ENCODE measurements at places on chromosomes 13 and 19.
A peak's percentile ranks its signal among the peaks of the same experiment; 100 is the strongest.

DNA sequence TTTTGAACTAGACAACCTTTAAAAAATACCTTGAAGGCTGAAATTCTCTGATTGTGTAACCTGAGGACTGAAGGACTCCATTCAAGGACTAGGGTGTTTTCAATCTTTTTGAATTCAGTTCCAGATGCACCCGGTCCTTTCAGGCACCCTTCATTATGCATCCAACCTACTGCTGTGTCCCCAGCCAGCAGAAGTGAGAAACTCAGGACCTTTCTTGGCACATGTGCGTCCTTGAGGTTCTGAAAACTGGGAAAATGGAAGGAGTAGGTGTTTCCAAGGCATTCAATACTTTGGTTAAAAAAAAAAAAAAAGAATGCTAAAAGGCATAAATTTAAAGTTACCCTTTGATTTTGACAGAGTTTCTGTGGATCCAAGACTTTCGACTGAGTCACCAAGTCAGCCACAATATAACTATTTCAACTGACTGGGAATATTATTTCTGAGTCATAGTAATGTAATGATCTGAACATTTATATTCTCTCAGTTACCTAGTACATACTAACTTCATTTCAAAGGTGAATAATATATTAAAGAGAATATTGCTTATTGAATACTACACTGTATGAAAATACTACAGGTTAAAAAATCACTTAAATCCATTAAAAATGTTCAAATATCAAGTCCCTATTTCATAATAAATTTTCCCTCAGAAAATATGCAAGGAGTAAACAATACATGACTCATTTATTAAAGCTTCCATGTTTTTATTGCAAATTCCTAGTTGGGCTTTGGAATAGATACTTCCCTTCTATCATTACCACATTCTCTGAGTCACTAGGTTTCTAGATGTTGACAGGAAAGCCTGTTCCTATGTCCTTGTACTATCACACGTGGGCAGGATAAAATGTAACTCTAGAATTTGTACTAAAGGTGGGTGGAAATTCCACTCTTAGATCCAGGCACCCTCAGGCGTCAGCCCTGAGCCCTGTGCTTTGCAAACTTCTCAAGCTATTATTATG is 2.4 kb upstream of the ITGBL1 start:
- no peak for DNase-seq

DNA sequence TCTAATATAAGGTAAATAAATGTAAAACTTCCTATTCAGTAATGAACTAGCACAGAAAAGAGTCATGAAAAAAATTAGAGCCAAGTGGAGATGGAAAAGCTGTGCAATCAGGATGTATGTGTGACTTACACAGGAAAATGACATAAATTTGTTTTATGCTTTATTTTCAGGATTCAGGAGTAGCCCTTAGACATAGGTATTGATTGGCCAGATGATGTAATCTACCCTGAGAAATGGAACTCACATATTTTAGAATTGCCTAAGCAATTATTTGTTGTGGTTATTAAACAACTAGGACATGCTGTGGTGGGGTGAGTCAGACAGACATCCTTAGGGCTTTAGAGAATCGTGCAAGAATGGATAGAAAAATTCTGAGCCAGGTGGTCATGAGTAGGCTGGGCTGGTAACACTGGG is 110.6 kb downstream of the PCDH9 start:
- no peak for DNase-seq

DNA sequence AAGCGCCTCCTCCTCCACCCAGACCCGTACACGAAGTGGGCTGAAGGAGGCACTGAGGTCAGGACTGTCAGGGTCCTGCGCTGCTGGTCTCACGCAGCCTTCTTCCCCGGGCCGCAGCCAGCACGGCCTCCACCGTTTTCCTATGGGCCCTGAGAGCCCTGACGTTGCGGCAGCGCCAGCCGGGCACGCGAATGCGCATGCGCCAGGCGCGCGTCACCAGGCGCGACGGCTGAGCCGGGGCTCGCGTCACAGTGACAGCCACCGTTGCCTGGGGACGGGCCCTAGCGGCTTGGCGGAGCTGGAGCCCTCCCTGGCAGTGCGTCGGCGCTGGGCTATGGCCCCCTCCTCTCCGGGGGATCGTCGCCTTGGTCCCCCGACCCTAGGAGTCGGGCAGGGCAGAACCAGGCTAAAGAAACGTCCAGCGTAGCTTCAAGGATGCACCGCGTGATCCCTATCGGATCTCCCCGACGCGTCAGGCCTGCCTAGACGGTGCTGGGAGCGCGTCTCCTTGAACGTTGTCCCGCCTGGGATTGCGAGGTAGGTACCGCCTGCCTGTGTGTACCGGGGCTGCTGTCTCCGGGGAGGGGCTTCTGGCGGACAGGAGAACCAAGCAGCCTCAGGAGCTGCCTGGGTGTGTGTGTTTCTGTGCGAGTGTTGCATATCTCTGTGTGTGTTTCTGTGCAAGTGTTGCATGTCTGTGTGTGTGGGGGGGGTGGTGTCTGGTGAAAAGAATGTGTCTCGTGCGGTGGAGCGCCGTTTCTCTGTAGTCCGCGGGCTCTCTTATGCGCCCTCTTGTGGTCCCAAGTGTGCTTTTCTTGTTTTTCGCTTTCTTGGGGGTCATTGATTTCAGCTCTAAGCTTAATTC is 43.2 kb downstream of the ZNF571 start:
- DNase-seq: peak; percentile 54

DNA sequence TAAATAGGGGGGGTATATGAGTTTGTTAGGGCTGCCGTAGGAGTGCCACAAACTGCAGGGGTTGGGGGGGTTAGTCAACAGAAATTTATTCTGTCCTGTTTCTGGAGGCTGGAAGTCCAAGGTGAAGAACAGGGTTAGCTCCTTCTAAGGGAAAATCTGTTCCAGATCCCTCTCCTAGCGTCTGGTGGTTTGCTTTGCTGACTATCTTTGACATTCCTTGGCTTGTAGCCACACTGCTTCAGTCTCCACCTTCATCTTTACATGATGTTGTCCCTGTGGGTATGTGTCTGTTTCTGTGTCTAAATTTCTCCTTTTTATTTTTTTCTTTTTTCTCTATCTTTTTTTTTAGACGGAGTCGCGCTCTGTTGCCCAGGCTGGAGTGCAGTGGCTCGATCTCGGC is 8.1 kb upstream of the ICAM1 start:
- DNase-seq: no peak

DNA sequence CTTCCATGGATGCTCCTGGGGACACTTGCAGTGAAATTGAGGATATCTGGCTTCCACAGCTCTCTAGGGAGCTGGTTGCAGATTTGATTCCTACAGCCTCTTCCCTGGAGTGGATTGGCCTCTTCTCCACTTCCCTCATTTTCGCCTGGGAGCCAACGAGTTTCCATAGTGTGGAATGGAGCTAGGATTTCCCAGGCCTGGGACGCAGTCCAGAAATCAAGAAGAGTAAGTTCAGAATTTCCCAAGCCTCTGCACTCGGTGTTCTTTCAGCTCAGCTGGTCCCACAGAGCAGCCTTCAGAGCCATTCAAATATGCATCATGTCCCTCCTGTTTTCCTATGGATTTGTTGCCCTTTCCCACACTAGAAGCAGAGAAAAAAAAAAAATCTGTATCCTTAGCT is 68.2 kb downstream of the RAP2A start:
- no peak for DNase-seq

DNA sequence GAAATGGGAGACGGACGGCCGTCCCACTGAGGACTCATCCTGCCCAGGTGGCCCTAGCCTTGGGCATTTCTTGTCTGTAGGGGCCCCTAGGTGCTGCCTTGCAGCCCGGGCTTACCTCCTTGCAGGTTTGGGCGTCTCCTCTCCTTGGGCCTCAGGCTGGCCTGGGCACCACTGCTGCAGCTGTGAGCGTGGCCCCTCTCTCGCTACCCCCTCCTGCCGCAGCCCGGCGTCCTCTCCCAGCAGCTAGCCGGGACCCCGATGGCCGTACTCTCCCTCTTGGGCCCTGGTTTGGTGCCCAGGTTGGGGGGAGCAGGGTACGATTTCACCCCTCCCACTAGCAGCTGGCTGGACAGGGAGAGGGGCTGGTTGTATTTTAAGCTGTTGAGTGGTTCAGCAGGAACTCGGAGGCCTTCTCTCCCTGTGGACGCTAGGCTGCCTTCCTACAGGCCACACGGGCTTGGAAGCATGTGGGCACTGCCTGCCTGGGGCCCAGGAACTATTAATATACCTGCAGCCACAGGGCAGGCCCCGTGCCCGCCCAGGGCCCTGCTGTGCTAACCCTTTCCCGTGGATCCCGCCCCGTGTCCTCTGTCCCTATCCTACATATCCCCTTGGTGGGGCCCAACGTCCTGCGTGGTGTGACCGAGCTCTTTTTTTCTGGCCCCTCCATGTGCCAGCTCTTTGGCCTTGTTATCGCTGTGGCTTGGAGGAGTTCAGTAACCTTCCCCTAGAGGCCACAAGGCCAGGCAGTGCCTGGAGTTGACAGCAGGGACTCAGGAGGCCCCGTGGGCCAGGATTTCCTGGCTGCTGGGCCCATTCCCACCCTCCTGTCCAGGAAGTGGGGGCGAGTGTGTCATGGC is 11.7 kb downstream of the NDUFB7 start:
- DNase-seq: no peak

- no peak for DNase-seq
Observed at GRCh38 chr13:26983543-26984320, 187.9 kb downstream of the USP12 start.

- no peak for DNase-seq
Observed at GRCh38 chr13:105725887-105726286, 809.6 kb downstream of the EFNB2 start.

- no peak for DNase-seq
Observed at GRCh38 chr13:113906571-113906970, 42.7 kb upstream of the GAS6 start.

DNA sequence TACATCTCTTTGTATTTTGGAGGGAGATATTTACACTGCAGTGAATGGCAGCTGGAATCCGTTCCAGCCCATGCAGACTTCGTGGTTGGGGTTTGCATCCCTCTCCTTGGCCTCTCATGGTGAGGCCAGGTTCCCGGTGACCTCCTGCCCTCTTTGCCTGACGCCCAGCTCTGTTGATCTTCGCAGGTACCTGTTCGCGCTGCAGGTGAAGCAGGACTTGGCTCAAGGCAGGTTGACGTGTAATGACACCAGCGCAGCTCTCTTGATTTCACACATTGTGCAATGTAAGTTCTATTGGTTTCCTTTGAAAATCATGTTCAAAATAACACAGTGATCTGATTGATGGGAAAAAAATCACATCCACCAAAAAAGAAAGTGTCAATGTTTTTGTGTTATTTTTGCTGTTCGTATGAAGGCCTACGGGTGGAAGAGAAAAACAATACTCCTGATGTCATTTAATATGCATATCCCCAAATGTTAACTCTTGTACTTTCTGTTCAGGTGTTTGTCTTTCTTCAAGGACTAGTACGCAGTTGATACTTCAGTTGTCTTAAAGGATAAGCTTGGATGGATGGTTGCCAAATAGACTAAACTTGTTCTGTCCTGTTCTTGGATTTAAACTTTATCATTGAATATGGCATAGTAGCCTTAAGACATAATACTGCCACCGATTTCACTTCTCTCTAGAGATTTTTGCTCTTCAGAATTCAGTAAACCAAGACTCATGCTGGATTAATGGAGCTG is 199.1 kb downstream of the STK24 start:
- no peak for DNase-seq

- DNase-seq: no peak
Observed at GRCh38 chr19:3979674-3980352, 5.5 kb downstream of the EEF2 start.

DNA sequence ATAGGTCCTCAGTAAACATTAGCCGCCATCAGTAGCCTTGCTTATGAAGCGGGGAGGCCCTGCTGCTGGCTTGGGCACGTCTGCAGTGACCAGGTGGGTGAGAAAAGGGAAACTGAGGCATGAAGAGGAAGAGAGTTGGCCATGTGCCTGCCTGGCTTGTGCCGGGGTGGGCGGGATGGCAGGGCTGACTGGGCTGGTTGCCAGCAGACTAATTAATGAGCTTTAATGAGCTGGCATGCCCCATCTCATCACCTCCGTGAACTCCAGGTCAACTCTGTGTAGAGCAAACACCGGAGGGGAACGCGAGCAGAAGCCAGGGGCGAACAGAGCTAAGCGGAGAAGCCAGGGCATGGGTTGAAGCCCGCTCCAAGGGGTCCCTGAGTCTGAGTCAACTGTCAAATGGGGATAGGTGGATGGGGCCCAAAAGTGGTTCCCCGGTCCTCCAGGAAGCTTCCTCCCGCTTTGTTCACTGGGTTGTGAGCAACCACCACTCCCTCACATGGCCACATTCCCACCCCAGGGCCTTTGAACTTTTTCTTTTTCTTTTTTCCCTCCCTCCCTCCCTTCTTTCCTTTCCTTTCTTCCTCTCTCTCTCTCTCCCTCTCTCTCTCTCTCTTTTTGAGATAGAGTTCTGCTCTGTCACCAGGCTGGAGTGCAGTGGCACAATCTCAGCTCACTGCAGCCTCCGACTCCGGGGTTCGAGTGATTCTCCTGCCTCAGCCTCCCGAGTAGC is 8.7 kb downstream of the NR2F6 start:
- DNase-seq: no peak

GRCh38 chr13:112926993-112927392 is 42.0 kb upstream of the MCF2L start:
- no peak for DNase-seq
